ENCODE measurements at places on chromosomes 2 and 18. TPM values are rescaled to one million over a fixed set of nuclear protein-coding genes. Genes with fewer than 3 reads are reported as not detected.

Gene VWC2L
- total RNA-seq = not detected

Gene UGT1A7
- not detected for total RNA-seq

Gene TXNDC2
- total RNA-seq = not detected

Gene PSTPIP2
- total RNA-seq = 1.6 TPM

Gene IL1R2
- total RNA-seq = 25.4 TPM

DNA sequence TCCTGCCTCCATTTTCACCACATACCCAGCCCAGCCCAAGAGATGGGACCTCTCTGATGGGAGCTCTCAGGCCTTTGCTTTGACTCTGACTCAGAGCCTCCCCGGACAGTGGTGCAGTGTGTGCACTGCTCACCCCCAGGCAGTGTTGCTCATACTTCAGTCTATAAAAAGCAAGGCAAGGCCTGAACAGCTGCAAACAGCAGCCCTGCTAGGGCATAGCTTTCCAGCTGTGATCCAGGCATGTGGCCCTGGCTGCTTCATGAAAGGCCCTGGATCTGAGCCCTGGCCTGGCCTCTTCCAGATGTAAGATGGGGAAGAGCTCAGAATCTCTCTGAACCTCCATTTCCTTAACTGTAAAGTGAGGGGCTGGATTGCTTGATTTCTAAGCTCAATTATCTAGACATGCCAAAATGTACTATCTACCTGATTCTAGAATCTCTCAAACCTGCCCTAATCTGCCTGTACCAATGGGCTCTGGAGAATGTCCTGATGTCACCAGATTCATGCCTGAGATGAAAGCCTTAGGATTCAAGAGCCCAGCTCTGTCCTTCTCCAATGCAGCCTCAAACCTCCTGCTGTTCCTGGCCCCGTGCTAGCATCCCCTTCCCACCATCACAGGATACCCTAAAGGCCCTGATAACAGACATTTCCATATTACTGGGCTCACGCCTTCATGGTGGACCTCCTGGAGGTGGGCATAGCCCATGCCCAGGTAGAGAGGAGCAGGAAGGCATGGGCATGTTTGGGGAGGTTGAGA lies 206.9 kb downstream of the ARL4C start:
- H3K4me1 ChIP-seq = no peaks in the 10 kb centered on the region
- peak overlapping the region; percentile 39 for H3K27ac ChIP-seq
- H3K4me3 ChIP-seq = no peak overlapping the region
- no peak for DNase-seq
- H3K36me3 ChIP-seq = no peaks in the 10 kb centered on the region
- H3K27me3 ChIP-seq = no peaks in the 10 kb centered on the region
